ENCODE measurements at places on chromosomes 13 and 19. TPM values are rescaled to one million over a fixed set of nuclear protein-coding genes. Genes with fewer than 3 reads are reported as not detected.

Gene FREM2
- 0.16 TPM for total RNA-seq

Gene GRIN2D
- 1.3 TPM for total RNA-seq

Gene CLEC17A
- not detected for total RNA-seq

Gene IRGC
- not detected for total RNA-seq

Gene ZNF567
- 3.8 TPM for total RNA-seq

Gene RASA3
- 33.3 TPM for total RNA-seq

Gene LRG1
- total RNA-seq = under 0.01 TPM

Gene CCL25
- total RNA-seq = not detected

Gene DIRAS1
- total RNA-seq = 0.26 TPM

Gene KLK12
- not detected for total RNA-seq

Gene MUC16
- total RNA-seq = under 0.01 TPM

Gene CEACAM3
- not detected for total RNA-seq

Gene RASAL3
- 0.32 TPM for total RNA-seq

Gene ZIM2
- total RNA-seq = 0.08 TPM

Gene DHX34
- 11.1 TPM for total RNA-seq

Gene KIR3DL1
- total RNA-seq = not detected

Gene SLC25A41
- total RNA-seq = not detected

Gene CLN5
- 29.9 TPM for total RNA-seq

Gene TEX29
- total RNA-seq = not detected

Gene C19orf67
- total RNA-seq = not detected

Gene KIR3DL3
- total RNA-seq = not detected

Data from epithelial cell of alveolus of lung (primary cell).